ENCODE measurements at places on chromosomes 6 and 20.

- DNase-seq, result no peak
These were observed 1.4 kb upstream of the EEF1E1 start for GRCh38 chr6:8103726-8104125.

- no peak for DNase-seq
These were observed 23.6 kb upstream of the THEMIS start for GRCh38 chr6:127924440-127924839.

DNA sequence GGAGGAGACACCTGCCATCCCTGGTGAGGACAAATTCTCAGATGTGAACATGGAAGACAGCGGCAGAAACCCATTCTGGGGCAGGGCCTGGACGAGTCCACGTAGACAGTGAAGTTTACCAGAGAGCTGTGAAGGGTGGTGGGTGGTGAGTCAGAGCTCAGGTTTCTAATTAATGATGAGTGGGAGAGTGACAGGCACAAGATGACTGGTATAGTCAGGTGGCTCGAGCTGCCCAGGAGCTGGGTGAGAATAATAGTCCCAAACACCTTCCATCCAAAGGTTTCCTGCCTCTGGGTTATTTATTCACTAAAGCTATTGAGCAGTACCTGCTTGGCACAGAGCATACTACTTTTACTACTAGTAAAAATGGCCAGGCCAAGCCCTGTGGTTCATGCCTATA, 6.0 kb downstream of the TLDC2 start:
- DNase-seq, result no peak

DNA sequence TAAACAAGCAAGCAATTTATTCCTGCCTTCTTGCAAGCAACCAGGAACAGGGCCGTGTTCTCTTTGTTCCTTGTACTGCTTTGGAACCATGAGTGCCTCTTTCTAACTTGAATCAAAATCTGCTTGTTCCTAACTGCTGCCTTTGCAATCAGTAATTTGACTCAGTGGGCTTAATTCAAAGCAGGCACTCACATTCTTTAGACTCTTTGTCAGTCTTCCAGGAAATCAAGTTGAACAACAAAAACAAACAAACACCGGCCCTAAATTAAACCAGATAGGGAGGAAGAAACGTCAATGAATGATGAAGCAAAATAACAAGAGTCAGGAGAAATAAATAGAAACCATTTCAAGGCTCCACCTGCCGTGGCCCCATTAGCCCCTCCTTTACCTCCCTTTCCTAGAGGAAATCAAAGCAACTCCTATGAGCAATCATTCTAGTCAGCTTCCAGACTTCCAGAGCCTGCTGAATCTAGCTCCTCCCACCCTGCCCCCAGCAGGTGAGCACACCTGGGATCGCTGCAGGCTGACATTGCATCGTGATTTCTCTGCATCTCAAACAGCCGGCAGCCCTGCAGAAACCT, 582.2 kb upstream of the FLRT3 start:
- DNase-seq, result peak; percentile 37

- peak; percentile 1 for DNase-seq
These were observed 502.4 kb upstream of the PTCHD4 start for GRCh38 chr6:48613231-48613949.

DNA sequence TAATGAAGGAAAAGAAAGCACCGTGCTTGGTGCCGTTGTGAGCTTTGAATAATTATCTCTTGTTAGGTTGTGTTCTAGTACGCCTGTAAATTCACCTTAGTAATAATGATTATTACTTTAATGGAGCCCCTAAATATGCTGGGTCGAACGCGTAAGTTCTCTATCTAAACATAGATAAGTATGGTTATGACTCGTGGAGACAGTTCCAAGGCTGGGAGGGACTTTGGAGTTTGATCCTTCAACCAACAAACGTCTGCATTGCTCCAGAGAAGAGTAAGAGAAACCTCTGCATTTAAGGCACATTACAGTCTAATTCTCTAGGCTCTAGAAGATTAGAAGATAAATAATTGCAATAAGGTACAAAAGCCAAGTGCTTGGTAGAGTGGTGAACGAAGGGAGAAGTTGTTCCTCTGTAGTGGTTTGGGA, 514 bp downstream of the ACOT13 start:
- DNase-seq, result no peak

- no peak for DNase-seq
These were observed 2.1 kb downstream of the AKAP12 start for GRCh38 chr6:151241853-151242252.

- no peak for DNase-seq
These were observed 132.0 kb upstream of the EEF1E1 start for GRCh38 chr6:8234321-8234720.

GRCh38 chr20:62464425-62464770, 11.4 kb downstream of the GATA5 start:
- DNase-seq, result no peak

DNA sequence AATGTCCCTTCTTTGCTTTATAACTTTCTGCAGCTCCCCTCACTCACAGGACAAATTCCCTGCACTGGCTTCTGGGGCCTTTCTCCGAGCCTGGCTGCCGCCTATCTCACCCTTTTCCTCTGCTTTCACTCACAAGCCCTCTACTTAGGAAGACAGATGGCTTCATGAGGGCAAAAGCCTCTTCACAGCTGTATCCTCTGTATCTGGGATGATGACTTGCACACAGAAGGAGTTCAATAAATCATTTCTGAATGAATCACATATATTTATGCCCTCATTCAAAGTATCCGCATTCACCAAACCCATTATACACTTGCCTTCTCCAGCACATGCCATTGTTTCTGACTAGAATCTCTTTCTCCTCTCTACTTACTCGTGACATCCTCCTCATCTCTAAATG, 159.0 kb upstream of the RIPOR2 start:
- no peak for DNase-seq

GRCh38 chr6:35208419-35208818, 5.3 kb upstream of the SCUBE3 start:
- no peak for DNase-seq

- DNase-seq, result no peak
These were observed 80.6 kb upstream of the PREP start for GRCh38 chr6:105483492-105483891.
